ENCODE measurements at places on chromosomes 2 and 18.

- DNase-seq, result peak; percentile 25
Measured at GRCh38 chr18:12658426-12659138, 675 bp upstream of the SPIRE1 start.

DNA sequence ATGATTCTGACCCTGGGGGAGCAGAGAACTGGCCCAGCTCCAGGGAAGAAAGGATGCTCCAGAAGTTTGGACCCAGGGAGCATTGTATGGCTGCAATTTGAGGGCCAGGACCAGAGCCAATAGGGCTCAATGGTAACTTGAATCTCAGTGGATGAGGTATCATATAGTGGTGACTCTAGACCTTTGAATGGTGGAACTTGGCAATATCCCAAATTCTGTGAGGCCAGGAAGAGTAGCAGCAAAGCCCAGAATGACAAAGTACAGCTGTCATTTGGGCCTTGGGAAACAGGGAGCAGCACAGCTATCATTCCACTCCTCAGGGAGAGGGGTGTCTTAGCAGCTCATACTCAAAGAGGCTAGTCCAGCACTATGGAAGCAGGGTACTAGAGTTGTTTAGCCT is 332.9 kb upstream of the RBMS1 start:
- DNase-seq, result no peak

GRCh38 chr2:72932045-72932740 is 14.9 kb downstream of the EMX1 start:
- no peak for DNase-seq

DNA sequence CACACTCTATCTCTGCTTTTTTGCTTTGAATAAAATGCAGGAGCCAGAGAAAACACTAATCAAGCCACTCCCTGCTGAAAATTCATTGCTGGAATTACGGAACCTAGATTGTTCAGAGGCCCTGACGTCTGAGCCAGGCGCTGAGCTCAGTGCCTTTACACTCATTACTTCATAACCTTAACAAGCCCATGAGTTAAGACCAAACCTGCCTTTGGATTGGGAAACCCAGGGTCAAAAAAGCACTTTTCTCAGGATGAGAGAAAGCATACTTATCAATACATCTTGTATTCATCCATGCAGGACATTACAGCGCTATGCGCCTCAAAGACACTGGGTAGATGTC is 762 bp downstream of the INO80C start:
- DNase-seq, result no peak

DNA sequence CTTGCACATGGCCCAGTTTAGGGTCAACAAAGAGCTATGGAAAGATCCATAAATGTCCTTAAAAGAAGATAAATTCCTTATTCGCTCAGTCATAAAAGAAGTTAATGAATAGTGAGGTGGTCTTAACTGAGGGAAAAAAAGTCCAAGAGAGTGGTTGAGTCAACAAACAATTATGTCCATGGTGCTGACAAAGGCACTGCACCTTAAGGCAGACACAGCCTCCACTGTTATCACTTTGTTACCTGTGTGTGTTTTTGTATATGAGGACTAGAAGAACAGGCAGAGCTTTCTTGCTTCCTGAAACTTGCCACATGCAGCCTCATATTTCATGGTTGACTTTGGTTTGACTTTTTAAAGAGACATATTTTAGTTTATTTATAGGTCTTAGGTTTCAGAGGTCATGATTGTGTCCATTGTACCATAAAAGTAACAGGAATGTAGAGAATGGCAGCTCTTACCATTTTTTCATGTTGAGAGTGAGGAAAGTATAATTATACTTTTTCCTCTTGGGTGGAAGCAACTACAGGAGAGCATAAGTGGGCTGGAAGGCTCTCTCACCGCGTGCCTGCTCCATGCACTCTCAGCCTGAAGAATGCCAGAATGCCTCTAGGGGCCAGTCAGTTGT is 93.6 kb downstream of the XRCC5 start:
- no peak for DNase-seq

DNA sequence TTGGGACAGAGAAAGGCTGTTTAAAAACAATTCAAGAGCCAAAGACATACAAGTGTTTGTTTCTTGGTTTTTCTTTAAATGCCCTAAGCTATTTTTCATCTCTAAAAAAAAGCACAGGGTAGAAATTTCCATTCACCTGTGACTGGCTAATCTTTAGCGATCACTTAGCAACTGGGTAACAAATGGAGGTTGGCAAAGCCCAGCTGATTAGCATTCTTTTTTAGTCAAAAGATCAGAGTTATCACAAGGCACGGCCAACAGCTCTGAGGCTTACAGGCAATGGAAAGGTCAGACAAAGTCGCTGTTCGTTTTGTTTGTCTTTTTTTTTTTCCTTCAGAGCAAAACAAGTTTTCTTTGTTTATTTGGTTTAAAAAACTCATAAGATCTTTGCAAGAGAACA is 29.0 kb upstream of the TTR start:
- DNase-seq, result no peak

DNA sequence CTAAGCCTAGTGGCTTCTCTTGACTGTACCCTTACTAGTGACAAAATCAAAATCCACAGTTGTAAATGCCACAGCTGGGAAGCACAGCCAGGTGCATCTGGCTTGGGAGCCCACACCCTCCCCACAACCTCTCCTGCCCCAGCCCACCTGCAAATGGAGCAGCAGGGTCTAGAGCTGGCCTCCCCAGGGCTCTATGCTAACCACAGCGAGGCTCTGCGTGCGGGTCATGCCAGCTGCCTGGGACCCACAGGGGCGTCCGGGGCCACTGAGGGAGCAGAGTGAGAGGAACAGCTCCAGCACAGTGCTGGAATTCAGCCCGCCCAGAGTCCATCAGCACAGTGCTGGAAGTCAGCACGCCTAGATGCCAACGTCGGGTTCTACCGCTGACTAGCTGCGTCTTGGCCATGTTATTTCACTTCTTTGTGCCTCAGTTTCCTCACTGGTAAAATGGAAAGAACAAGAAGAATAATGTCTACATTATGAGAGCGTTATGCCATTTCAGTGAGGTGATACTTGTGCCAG is 109.1 kb upstream of the ID2 start:
- DNase-seq, result no peak

DNA sequence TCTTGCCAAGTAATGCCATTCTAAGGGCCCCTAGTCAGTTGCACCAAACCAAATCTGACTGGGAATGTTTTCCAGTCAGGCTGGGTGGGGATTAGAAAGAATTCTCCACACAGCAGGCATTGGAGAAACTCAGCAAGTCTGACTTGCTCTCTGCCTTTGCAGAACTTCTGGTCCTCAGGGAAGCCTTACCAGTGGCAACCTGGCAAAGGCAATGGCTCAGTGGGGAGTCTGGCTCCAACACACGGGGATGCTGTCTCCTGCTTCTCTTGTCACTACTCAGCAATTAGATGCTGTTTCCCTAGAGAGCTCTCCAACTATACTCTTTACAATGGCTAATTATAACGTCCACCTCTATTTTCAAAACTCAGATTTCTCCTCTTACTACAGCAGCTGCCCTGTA is 810.7 kb downstream of the LRRTM4 start:
- DNase-seq, result no peak

GRCh38 chr2:160551259-160551658 is 57.7 kb upstream of the RBMS1 start:
- no peak for DNase-seq

GRCh38 chr2:199606193-199606780 is 148.5 kb upstream of the SATB2 start:
- no peak for DNase-seq

GRCh38 chr2:81194581-81194980 is 890.0 kb upstream of the LRRTM1 start:
- DNase-seq, result no peak

- no peak for DNase-seq
Measured at GRCh38 chr18:75072672-75073371, 136.1 kb downstream of the PTGR3 start.

GRCh38 chr2:149076863-149077412 is 38.4 kb downstream of the LYPD6B start:
- DNase-seq, result peak; percentile 31

- no peak for DNase-seq
Measured at GRCh38 chr2:150484006-150484405, 3.5 kb downstream of the RND3 start.

GRCh38 chr2:106195981-106196380 is 1.9 kb upstream of the UXS1 start:
- no peak for DNase-seq

DNA sequence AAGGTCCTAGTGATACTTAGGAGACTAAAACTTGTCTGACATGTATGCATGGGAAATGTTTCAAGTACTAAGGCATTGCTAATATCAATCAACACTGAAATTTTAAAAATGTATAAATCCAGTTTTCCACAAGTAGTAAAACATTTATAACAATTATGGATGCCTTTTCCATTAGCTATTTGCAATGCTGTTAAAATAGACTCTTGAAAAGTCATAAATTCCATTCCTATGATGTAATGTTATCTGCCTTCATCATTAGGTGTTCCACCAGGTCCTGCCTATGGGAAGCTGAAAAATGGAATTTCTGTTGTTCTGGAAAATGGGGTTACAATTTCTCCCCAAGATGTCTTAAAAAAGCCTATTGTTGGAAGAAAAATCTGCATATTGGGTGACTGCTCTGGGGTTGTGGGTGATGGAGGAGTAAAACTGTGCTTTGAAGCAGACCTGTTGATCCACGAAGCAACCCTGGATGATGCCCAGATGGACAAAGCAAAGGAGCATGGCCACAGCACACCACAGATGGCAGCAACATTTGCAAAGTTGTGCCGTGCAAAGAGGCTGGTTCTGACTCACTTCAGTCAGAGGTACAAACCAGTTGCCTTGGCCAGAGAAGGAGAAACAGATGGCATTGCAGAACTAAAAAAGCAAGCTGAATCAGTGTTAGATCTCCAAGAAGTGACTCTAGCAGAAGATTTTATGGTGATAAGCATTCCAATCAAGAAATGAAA is 18.7 kb downstream of the ELAC1 start:
- peak; percentile 81 for DNase-seq

DNA sequence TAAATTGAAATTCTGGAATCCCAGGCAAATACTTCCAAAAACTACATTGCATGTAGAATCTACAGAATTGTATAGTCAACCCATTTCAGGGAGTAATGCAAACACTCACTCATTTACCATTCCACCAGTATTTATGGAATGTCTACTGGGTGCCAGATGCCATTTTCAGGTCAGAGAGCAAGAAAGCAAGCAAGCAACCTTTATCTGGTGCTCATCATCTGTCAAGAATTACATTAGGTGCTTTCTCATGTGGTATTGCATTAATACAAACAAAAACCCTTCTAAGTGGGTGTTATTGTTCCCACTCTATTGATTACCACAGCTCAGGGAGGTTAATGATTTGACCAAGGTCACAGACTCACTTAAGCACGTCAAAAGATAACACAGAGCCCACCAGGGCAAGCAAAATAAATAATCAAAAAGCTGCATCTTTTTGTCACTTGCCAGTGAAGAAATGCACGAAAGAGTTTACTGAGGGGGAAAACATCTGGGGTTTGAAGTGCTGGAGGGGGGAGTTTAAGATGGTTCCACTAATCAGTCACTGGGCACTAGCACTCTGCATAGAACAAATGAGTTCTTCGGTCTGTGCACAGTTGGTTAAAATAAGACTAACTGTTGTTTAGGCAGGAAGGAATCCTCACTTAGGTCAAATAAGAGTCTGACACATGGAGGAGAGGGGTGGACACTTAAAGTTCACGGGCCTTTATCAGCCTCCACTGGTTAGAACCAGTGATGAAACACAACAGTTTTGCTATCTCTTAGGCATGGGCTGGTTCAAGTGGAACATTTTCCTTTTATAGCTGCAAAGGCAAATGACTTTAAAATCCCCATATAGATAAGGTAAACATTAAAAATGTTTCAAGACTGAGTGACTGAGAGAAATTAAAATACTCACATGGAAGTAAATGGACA is 208.8 kb downstream of the CDH2 start:
- DNase-seq, result no peak

DNA sequence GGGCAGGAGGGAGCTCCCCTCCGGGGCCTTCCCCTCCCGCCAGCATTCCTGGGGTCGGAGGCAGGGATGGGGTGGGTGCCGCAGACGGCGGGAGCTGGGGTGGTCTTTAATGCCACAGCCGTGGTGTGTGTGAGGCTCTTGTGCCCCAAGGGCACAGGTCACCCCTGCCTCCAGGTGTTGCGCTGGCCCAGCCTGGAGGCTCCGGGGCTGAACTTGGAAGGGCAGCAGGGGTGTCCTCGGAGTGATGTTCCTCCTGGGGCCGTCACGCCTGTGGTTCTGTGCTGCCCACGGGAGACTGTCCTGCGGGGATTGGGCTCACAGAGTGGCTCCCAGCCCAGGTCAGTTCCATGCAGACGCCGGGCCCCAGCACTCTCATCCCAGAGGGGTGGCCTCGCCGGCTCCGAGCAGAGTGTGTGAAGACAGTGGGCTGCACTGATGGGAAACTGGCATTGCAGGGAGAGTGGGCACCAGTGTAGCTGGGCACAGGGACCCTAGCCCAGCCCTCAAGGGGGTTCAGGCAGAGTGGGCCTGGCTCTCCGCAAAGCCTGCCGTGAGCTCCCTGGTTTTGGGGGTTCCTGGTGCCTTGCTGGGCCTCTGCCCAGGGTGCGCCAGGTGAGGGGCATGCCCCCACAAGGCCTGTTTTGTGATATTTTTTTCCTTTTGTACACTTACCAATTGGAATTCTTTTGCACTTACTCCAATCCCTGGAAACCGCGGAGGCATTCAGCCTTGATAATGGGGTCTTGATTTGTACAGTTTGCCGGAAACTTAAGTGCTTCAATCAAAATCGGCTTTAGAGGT is 56.7 kb downstream of the NFATC1 start:
- DNase-seq, result no peak

DNA sequence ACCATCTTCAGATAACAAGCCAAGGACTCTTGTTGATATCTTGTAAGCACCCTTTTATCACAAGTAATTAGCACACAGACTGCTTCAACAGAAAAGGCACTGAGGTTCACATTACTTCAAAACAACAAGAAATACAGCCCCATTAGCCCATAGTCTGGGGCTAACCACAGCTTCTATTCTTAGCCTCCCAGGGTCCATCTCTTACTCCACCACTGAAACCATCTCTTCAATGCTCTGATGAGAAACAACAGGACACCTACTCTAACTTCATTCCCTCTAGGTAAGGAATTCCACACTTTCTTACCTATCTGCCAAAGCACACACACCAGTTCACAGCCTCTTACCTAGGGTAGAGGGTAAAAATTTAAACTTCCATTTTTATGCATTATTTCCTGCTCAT is 26.4 kb upstream of the CYTIP start:
- DNase-seq, result no peak

GRCh38 chr2:109530712-109531111 is 83.1 kb downstream of the SEPTIN10 start:
- no peak for DNase-seq

- DNase-seq, result no peak
Measured at GRCh38 chr18:56815926-56816325, 164.8 kb downstream of the WDR7 start.

- DNase-seq, result no peak
Measured at GRCh38 chr2:203590496-203590895, 55.4 kb upstream of the RAPH1 start.

DNA sequence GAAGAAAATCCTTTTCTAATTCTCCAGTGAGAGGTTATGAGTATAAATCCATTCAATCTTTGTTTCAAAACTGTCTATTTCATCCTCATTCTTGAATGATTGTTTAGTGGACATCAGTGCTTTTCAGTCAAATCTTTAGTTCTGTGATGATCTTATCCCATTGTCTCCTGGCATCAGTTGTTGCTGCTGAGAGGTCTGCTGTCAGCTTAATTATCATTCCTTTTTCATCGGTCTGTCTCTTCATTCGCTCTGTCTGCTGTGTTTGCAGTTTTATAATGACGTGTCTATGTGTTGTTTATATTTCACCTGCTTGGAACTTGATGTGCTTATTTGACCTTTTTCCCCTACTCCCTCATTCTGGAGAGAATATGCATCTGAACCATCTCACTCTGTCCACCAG is 69.2 kb upstream of the GLI2 start:
- DNase-seq, result no peak

- DNase-seq, result no peak
Measured at GRCh38 chr2:51013079-51013932, 18.6 kb downstream of the NRXN1 start.
